ENCODE measurements at places on chromosomes 13 and 19.
A peak's percentile ranks its signal among the peaks of the same experiment; 100 is the strongest.

DNA sequence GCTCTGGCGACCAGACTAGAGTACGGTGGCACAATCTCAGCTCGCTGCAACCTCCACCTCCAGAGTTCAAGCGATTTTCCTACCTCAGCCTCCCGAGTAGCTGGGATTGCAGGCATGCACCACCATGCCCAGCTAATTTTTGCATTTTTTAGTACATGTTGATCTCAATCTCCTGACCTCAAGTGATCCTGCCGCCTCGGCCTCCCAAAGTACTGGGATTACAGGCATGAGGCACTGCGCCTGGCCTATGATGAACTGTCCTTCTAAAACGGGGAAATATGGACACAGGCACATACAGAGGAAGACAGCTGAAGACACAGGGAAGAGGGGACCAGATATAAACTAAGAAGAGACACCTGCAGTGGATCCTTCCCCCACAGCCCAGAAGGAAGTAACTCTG, 12.7 kb downstream of the CLEC4M start:
- DNase-seq: no peak

DNA sequence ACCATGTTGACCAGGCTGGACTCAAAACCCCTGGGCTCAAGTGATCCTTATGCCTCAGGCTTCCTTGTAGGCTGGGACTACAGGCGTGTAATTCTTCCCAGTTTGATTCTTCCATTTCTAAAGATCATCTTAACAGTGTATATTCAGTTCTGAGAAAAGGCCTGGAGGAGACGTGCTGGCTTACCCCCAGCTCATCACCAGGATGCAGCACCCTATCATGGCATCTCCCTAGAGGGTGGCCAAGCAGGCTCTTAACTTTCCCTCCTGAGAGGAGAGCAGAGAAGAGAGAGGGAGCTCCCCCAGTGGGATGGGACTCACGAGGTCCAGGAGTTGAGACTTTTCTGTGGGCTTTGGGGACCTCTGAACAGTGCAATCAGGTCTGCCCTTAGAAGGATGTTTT, 2.1 kb upstream of the TUBA3C start:
- DNase-seq: no peak

DNA sequence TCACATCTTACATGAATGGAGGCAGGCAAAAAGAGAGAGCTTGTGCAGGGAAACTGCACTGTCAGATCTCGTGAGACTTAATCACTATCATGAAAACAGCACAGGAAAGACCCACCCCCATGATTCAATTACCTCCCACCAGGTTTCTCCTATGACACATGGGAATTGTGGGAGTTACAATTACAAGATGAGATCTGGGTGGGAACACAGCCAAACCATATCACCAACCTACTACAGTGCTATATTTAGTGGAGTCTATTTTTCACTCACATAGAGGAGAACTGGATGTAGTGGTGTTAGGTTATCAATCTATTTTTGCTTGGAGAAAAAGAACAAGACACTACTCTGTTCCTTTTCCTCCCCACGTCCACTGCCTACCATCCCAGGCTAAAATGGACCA, 276.6 kb downstream of the KCTD12 start:
- DNase-seq: no peak

DNA sequence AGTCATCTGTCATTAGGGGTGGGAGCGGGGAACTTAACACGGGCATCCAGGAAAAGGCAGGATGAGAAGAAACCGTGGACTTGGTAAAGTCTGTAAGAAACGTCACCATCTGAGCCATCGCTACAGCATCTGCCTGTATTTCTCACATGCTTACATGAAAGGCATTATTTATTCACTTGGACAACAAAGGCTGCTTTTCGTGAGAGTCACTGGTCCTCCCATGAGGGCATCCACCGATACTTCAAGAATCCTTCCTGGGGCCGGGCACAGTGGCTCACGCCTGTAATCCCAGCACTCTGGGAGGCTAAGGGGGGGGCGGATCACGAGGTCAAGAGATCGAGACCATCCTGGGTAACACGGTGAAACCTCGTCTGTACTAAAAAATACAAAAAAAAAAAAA, 16.1 kb downstream of the ZNF446 start:
- DNase-seq: no peak

GRCh38 chr19:13133241-13133870, 15.3 kb downstream of the NACC1 start:
- no peak for DNase-seq

GRCh38 chr13:74114641-74115040, 19.6 kb downstream of the KLF12 start:
- no peak for DNase-seq

- no peak for DNase-seq
These were observed 195.0 kb upstream of the STARD13 start for GRCh38 chr13:33480561-33480960.

DNA sequence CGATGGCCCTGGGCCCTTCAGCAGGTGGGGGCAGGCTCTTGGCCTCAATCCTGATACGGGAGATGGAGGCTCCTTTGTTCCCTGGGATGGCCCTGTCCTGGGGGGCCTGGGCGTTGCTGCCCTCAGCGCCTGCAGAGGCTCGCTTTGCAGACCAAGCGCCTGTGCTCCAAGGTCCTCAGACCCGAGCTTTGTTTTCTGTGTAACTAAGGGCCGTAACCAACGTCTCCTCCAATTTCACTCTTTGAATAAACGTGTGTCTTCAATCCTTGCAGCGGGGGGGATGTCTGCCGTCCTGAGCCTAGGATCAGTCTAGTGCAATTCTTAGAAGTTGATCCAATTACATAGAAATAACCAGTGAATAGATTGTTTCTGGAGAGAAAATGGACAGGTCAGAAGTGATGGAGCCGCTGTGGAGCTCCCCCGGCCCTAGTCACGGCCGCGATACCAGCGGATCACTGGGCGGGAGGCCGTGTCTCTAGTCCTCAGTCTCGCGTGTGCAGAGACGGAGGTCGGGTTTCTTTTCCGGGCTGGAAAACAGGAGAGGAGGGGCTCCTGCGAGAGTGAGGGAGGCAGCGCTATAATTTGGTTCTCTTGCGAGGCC, 5.3 kb downstream of the PTBP1 start:
- no peak for DNase-seq

DNA sequence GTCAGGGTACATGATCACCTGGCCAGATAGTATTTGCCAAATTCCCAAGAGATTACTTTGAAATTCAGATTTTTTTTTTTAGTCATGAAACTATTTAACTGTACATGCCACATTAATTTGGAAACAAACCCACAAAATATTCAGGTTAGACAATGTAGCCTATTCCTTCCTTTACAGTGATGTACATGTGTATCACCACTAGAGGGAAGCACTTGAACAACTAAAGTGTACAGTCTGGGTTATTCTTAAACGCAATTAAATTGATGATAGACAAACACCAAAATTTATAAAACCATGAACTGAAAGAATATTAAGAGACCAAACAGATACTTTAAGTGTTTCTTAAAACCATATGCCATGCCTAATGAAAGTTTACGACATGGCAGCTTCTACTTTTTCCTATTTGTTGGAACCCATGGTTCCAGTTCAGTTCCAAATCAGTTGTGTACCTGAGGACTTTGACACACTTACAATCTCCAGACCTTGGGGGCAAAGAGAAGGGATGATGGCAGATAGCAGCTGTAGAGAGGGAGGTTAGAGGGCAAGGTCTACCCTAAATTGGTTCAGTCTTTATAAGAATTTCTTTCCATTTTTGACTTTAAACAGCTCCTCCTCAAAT, 52.8 kb downstream of the TNFSF13B start:
- DNase-seq: peak; percentile 37

DNA sequence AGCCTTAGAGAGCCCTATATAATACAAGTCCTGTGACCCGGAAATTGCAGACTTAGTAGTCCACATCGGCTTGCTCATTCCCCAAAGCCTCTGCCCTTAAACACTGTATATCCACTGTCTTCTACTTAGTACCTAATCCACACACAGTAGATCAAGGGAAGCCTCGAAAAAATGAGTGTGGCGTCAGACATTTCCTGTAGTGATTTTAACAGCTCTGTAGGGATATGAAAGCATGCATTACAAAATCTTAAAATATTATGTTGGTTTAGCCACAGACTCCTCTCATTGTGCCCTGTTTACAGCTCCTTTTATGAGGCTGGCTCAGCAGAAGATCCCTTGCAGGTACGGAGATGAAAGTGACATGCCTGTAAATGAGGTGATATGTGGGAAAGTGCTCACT, 416.3 kb downstream of the LIG4 start:
- DNase-seq: no peak

GRCh38 chr19:41323430-41324125, 13.6 kb downstream of the CCDC97 start:
- no peak for DNase-seq

DNA sequence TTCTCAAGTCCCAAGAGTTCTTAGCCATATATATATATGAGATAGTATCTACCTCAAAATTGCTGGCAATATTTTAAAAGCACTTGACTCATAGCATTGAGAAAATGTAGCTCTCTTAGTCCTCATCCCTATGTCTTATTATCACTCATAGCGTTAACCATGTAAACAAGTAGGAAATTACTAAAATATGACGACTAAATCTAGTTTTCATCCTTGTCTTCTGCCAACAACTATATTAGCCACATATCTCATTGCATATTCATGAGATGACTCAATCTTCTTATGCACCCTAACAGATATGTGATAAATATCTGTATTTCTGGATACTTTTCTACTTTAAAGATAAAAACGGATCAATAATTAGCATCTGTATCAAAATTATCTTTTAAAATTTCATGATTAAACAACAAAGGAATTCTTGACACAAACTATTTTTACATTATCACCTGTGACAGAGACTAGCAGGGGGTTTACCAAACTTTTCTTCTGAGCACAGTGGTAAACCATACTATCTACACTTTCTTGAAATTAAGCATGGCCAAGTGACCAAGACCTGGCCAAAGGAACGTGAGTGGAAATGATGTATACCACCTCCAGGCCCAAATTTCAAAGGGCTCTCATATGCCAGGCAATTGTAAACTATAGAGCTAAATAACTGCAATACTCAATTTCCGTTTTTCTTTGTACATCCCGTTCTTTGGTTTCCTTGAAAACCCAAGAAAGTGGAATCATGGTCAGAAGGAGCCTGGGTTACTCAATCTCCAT, 45.7 kb downstream of the ZC3H13 start:
- DNase-seq: no peak

GRCh38 chr19:50657712-50658440, 8.6 kb downstream of the C19orf81 start:
- DNase-seq: peak; percentile 64

- peak; percentile 32 for DNase-seq
These were observed 55.0 kb upstream of the TM9SF2 start for GRCh38 chr13:99446242-99446641.

DNA sequence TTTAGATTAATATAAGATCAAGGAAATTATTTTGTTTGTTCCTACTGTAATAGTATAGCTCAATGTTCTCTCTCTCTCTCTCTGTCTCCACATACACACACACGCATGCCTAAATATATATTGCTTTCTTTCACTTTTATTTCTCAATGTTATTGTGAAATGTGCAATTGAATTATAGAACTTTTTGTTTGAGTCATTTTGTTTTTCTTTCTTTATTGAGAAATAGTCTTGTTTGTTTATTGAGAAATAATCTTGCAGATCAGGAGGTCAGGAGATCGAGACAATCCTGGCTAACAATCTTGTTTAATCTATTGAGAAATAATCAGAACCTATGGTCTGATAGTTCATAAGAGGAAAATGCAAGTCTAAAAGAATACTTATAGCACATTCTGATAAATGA, 1581.3 kb downstream of the EFNB2 start:
- no peak for DNase-seq

DNA sequence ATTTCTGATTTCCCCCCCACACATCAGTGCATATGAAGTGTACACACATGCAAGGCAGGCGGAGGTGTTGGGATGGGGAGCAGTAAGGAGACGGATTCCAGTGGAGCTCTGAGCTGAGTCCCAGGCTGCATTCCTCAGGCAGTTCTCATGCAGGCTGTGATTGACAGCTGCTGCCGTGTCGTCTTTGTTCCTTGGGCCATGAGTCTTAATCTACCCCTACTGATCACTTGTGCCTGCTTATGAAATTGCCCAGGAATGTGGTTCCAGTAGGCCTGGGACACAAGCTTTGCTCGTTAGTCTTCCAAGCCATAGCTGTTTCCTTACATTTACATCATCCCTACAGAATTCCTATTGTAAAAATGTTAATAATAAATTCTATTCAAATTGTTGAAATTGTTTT, 1241.9 kb downstream of the UQCRFS1 start:
- DNase-seq: no peak

DNA sequence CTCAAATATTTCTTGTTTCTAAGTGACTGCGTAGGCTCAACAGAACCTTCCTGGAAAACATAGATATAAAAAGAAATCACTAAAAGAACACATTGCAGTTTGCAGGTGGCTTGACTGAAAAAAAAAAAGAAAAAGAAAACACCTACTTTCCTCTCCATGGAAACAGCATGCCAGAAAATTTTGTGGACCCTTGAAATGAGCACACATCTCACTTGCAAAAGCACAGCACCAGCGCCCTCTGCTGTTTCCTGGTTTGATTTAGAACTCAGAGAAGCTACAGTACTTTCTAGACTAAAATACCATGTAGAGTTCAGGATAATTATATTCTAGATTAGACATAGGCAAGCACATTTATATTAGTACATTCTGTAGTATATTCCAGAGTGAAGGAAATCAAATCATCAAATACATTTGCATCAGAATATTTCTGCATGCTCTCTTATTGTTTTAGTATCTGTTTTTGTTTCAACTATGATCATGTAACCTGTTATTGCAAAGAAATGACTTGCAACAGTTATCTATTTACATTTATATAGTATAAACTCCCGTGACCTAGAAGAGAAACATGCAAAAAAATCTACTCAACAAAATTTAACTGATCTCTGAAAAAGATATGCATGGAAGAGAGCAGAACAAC, 22.3 kb upstream of the XPO4 start:
- peak; percentile 81 for DNase-seq

- no peak for DNase-seq
These were observed 95.1 kb downstream of the TSHZ3 start for GRCh38 chr19:31254180-31254551.

DNA sequence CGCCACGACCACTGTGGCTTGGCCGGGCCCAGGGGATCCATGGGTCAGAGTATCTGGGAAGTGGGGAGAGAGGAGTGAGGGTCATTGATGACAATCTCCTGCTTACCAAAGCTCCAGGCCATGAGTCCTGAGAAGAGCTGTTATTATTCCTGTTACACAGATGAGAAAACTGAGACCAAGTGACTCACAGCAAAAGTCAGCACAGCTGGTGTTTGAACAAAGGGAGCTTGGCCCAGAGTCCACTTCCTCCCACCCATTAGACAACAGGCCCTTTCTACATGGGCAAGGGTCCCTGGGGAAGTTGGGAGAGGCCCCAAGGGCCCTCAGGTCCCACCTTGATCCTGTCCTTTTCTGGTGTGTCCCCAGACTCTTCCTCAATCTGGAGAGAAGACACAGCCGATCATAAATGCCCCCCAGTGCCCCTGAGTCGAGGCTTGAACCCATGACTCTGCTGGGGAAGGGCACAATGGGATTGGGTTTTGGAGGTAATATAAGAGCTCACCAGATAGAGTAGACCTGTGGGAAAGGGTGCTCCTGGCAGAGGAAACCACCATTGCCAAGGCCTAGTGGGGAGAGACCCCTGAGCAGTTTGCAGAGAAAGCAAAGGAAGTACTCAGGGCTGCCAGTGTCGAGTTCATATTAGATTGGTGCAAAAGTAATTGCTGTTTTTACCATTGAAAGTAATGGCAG, 6.8 kb downstream of the FUT6 start:
- DNase-seq: no peak

- DNase-seq: no peak
These were observed 10.9 kb upstream of the ADGRE5 start for GRCh38 chr19:14370169-14370939.

GRCh38 chr19:10227026-10227971, 3.8 kb downstream of the S1PR2 start:
- DNase-seq: no peak

GRCh38 chr13:66009241-66009640, 1220.9 kb downstream of the PCDH9 start:
- no peak for DNase-seq
